ENCODE measurements at places on chromosomes 2 and 18.

DNA sequence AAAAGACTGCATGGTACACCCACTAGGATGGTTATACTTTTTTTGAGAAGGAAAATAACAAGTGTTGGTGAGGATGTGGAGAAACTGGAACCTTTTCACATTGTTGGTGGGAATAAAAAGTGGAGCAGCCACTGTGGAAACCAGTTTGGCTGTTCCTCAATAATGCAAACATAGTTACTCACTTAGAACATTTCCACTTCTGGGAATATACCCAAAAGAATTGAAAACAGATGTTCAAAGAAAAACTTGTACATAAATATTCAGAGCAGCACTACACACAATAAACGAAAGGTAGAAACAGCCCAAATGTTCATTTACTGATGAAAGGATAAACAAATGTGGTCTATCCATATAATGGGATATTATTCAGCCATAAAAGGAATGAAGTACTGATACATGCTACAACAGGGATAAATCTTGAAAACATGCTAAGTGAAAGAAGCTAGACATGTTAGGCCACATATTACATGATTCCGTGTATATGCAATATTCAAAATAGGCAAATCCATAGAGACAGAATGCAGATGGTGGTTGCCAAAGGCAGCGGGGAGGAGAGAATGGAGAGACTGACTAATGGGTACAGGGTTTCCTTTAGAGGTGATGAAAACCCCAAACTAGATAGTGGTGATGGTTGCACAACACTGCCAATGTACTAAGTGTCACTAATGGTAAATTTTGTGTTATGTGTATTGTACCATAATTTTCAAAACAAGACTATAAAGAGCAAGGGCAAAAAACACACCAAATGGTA lies 20.9 kb upstream of the LMAN1 start:
- peak; percentile 29 for DNase-seq

DNA sequence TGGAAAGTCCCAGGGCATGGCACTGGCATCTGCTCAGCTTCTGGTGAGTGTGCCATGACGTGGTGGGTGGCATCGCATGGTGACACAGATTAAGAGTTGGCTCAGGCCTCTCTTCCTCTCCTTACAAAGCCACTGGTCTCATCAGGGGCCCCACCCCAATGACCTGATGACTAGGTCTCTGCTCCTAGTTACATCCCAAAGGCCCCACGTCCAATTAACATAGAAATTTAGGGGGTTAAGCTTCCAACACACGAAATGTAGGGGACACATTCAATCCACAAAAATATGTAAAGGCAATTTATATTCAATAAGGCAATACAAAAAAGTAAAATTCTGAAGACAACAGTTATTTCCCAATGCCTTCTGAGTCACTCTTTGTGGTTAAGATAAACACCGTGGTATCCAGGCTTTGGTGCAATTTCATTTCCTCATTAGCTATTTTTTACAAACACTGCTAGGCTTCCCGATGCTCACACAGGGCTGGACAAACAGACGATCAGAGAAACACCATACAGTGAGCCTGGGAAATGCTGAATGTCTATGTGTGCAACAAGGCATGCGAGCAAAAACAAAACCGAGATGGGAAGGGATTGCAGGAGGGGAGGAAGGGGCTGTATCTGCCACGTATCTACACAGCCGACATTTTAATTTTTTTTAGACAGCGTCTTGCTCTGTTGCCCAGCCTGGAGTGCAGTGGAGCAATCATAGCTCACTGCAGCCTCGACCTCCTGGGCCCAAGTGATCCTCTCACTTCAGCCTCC lies 67.2 kb downstream of the MBP start:
- DNase-seq, result peak; percentile 78

DNA sequence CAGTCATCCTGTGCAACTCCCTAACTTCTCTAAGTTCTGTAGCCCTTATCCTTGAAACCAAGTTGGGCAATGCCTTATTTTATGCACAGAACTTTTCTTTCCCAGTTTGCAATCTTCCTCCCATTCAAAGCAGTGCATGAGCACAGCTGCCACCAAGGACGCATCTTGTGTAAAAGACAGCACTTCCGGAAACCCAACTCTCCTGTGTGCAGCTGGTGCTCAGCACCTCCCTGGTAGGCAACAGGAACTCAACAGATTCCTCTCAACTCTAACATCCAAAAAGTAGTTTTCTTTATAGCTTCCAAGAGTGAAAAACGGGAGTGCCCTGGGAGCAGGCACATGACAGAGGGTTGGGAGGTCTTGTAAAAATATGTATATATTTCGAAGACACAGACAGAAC lies 2.2 kb downstream of the TMEM18 start:
- DNase-seq, result no peak

- no peak for DNase-seq
Observed at GRCh38 chr2:208488686-208489564, 82.3 kb downstream of the PTH2R start.

GRCh38 chr2:20213651-20214565 lies 11.0 kb downstream of the SDC1 start:
- no peak for DNase-seq

GRCh38 chr2:240998706-240998994 lies 232 bp downstream of the SNED1 start:
- DNase-seq, result no peak

DNA sequence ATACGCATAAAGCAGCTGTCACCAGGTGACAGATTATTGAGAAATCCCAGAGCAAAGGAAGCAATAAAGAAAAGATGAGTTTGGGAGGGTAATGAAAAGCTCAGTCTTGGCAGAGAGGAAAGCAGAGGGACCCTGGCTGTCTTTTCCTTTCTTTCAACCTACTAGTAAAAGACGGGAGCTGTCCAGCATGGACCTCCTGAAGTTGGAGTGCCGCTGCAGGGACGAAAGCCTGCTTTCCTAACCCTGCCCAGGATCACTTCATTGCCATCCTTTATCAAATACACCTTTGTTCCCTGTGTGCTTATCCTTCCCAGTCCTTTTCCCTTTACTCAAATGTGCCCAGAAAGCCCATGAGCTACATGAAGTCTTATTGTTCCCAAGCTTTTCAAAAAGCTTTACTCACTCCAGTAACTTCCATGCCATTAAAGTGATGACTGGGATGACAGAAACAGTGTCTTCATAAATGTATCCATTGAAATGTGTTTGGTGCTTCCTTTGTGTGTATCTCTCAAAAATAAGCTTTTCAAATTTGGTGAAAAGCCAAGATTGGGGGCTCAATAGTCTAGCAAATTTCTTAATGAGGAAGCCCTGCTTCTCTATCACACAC lies 3.7 kb upstream of the SPR start:
- peak; percentile 64 for DNase-seq

DNA sequence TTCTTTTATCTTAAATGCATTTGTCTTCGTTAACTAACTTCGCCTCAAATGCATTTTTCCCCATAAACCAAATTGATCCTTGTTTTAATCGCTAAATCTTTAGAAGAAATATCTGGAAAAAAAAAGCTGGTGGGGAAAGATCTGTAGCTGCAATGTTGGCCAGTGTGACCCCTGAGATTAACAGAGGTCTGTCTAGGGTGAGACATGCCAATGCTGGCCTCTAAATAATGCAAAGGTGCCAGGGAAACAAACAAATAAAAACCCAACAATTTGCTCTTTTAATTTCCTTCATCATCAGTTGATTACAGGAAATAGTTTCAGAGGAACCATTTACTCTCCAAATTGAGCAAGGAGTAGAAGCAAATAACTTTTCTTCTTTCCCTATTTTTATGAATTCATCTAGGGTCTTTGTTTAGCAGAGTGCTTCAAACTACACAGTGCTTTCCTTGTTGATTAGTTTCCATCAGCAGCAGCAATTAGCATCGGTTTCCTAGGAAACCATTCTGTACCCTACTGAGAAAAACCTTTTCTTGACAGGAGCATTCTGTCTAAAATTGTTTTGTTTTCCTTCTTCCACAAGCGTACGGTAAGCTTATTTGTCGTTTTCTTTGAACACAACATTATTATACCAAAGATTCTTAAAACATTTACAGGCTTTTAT lies 100.5 kb upstream of the UNC80 start:
- DNase-seq, result no peak

DNA sequence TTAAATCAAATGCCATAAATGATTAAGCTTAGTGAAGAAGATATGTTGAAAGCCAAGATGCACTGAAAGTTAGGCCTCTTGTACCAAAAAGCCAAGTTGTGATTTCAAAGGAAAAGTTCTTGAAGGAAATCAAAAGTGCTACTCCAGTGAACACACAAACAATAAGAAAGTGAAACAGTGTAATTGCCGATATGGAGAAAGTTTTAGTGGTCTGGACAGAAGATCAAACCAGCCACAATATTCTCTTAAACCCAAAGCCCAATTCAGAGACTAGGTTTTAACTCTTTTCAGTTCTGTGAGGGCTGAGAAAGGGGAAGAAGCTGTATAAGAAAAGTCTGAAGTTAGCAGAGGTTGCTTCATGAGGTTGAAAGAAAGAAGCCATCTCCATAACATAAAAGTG lies 101.8 kb upstream of the RPE start:
- no peak for DNase-seq

DNA sequence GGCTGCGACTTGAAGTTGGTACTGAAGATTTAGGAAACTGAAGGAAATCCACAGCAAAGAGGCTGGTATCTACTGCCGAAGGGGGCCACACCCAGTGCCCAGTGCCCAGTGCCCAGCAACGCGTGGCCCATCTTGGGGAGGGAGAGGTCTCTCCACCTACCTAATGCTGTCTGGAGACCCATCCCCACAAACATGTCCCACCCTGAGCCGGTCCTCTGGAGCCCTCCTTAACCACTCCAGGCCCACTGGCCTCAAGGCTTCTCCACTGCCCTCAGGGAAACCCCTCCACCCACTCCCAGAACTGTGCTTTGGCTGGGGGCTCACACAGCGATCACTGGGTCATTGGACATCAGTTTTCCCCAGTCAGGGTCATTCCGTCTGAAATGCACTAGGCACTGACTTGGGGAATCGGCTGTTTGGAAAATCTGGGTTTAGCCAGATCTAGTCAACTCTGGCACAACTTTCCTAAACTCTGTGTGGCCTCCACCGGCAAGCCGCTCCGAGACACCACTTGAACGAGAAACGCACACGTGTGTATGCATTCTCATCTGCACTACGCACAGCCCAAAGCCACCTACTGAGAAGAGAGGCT lies 20.1 kb downstream of the GPR55 start:
- no peak for DNase-seq

- DNase-seq, result no peak
Observed at GRCh38 chr18:402129-402528, 98.4 kb downstream of the COLEC12 start.

- DNase-seq, result no peak
Observed at GRCh38 chr2:106095478-106096298, 98.4 kb downstream of the UXS1 start.

DNA sequence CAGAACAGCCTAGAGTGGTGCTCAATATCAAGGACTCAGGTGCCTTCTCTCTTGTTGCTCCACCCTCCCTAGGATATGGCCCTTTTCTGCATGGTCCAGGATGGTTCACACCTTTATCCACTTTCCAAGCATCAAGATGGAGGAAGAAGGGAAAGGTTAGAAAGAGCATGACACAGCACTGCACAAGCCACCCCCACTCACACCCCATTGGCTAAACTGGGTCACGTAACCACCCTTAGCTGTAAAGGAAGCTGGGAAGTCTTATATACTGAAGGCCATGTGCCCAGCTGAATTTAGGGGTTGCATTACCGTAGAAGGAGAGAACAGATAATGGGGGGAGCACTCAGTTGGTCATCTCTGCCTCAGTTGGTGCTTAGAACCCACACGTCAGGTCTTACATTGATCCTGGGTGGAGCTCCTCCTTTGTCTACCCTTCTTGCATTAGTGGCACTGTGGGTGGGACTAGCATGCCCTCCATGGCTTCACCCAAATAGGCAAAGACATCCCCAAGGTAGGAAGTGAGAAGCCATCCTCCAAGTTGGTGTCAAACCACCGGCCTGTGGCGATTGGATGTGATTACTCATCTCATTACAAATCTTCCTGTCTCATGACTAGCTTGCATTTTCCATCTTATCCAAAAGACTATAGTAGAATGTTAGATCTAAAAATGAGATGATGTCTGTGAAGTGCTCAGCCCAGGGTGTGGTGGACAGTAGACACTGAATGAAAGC lies 248.5 kb downstream of the HAUS1 start:
- DNase-seq, result no peak

DNA sequence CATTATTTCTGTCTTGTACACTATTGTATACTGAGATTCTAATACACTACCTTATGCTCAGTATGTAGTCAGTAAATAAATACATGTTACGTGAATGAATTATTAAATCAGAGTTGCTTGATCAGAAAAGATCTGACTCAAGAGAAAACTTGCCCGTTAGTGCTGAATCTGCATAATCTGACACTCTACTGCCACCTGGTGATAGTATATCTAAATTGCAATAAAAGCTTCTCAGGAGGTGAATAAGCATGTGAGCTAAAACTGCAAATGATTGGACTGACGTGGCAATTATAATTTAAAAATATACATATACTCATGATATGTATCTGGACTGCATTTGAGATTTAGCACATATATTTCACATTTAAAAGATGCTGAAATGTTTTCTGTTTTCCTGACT lies 70.4 kb downstream of the KIAA1328 start:
- no peak for DNase-seq

DNA sequence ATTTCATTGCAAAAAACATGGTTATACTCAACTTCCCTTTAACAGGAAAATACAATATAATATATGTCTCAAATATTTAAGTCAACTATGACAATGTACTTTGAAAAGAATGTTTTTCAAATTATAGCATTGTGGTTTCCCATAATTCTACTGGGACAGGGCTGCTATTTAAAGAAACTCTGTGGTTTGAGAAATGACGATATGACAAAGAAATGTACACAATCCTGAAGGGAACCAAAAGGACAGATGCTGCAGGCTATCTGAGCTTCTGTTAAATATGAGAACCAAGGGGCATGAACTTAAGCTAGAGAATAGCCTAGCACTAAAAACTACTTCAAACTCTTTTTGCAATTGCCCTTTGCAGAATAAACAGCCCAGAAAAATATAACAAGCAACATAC lies 415.9 kb downstream of the GRB14 start:
- DNase-seq, result peak; percentile 64

- DNase-seq, result no peak
Observed at GRCh38 chr2:190340369-190340768, 3.0 kb upstream of the INPP1 start.

GRCh38 chr2:171762879-171763573 lies 75.8 kb downstream of the DYNC1I2 start:
- peak; percentile 12 for DNase-seq

GRCh38 chr2:12720754-12721378 lies 4.1 kb downstream of the TRIB2 start:
- DNase-seq, result no peak

Measured in AG08395 (cell line).